Right lobe of liver (tissue), 6 donors: ENCODE measurements at places on chromosomes 4 and X. TPM values are rescaled to one million over a fixed set of nuclear protein-coding genes. Genes with fewer than 3 reads are reported as not detected.

Gene CXCL9
- 3.6 TPM for total RNA-seq

- no peaks in the 10 kb centered on the region for H3K4me1 ChIP-seq
- no peaks in the 10 kb centered on the region for H3K36me3 ChIP-seq
- H3K27me3 ChIP-seq, result no peaks in the 10 kb centered on the region
- H3K4me3 ChIP-seq, result no peak overlapping the region
Observed at GRCh38 chrX:27132862-27133261, 330.3 kb downstream of the PPP4R3C start.

Gene POLN
- 0.98 TPM for total RNA-seq

DNA sequence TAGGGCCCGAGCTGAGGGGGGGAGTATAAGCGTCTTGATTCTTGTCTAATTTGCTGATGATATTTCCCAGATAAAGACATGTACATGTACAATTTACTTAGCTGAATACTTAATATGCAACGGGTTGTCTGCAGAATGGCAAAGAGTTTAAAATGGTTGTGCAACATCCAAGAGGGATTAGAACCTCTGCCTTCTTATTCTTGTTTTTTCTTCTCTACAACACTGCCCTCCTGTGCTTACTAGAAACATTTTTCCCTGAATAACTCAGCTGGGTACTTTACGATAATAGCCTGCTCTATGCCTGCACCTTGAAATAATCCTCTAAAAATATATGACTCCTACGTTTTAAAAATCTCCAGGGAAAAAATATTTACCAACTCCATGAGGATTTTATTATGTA, 41.8 kb downstream of the INTS12 start:
- no peaks in the 10 kb centered on the region for H3K36me3 ChIP-seq
- no peaks in the 10 kb centered on the region for H3K4me1 ChIP-seq
- no peak overlapping the region for H3K4me3 ChIP-seq
- H3K27ac ChIP-seq, result no peak overlapping the region
- no peaks in the 10 kb centered on the region for H3K27me3 ChIP-seq

GRCh38 chr4:169215656-169216055, 55.1 kb downstream of the SH3RF1 start:
- H3K4me1 ChIP-seq, result peaks cover 15% of the 10 kb centered on the region
- H3K4me3 ChIP-seq, result no peak overlapping the region
- no peak for DNase-seq
- no peaks in the 10 kb centered on the region for H3K36me3 ChIP-seq

DNA sequence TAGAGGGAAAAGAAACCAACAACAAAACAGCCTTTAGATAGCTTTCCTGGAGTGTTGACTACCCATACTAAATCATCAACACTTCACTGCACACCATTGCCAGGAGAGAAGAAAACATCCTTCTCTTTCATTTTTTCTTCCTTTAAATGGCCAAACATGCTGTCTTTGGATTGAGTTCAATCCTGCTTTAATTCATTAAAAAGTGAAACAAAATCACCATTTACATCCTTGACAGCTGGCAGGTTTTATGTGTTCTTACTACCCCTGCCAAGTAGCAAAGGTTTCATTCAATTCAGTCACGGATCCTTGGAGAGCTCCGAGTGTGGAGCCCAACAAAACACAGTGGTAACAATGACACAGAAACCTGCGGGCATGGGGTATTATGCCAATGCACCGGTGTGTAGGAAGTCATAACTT, 568.3 kb downstream of the ANKRD50 start:
- H3K4me1 ChIP-seq, result no peaks in the 10 kb centered on the region
- no peak overlapping the region for H3K4me3 ChIP-seq
- no peaks in the 10 kb centered on the region for H3K27me3 ChIP-seq

DNA sequence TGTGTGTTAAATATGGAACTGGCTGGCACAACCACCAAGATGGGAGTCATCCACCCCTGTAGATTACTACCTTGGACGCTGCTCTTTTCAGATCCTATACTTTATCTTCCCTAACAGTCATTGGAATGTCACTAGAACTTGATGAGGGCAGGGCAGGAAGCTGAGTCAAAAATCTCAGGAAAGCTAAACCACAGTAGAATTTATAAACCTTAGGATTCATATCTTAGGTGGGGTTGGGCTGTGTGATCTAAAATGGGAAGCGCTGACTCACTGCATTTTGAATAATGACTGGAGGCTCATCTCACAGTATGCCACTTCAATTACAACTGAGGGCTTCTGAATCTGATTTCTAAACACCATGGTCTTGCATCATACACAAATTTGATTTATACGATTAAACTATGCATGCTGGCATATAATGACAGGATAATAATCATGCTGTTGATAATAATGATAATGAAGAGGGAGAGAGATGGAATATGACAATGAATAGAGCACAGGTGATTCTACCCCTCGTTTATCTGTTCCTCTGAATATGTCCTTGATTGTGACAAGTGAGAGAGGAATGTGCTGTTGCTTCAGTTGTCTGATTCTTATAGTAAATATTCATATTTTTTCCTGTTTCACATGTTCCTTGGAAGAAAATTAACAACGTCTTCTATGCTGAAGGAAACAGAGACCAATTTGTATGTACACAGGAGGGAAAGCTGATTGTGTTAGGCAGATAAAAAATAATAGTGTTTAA, 270.3 kb upstream of the HS3ST1 start:
- DNase-seq, result no peak
- H3K27ac ChIP-seq, result no peak overlapping the region
- H3K36me3 ChIP-seq, result no peaks in the 10 kb centered on the region
- no peak overlapping the region for H3K4me3 ChIP-seq

Gene MAGEB17
- not detected for total RNA-seq

GRCh38 chr4:168931215-168931650, 78.8 kb downstream of the CBR4 start:
- DNase-seq, result no peak
- peaks cover under 1% of the 10 kb centered on the region for H3K4me1 ChIP-seq
- no peaks in the 10 kb centered on the region for H3K27me3 ChIP-seq
- H3K27ac ChIP-seq, result no peak overlapping the region
- no peak overlapping the region for H3K4me3 ChIP-seq
- H3K36me3 ChIP-seq, result peaks cover 11% of the 10 kb centered on the region

- no peak for DNase-seq
- no peaks in the 10 kb centered on the region for H3K36me3 ChIP-seq
- H3K27me3 ChIP-seq, result no peaks in the 10 kb centered on the region
- peaks cover 5% of the 10 kb centered on the region for H3K4me1 ChIP-seq
- H3K4me3 ChIP-seq, result peak overlapping the region; percentile 27
Observed at GRCh38 chrX:119853444-119853843, 681 bp upstream of the UPF3B start.

DNA sequence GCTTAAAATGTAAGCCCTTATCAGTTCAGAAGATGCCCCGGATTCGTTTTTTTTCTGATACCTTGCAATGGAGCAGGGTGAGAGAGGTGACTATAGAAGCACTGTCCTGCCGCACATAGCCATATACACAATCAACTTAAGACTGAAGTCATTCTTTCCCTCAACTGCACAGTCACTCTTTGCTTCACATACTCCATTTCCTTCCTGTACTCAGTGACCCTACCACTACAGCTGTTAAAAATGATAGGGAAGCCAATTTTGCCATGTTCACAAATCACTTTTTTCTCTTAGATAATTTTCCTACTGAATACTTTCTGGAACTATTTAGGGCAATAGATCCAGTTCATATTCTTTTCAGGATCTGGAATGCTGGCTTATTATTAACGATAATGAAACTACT, 300.0 kb downstream of the ANK2 start:
- H3K4me3 ChIP-seq, result no peak overlapping the region
- no peaks in the 10 kb centered on the region for H3K36me3 ChIP-seq
- H3K27ac ChIP-seq, result no peak overlapping the region
- H3K4me1 ChIP-seq, result no peaks in the 10 kb centered on the region

DNA sequence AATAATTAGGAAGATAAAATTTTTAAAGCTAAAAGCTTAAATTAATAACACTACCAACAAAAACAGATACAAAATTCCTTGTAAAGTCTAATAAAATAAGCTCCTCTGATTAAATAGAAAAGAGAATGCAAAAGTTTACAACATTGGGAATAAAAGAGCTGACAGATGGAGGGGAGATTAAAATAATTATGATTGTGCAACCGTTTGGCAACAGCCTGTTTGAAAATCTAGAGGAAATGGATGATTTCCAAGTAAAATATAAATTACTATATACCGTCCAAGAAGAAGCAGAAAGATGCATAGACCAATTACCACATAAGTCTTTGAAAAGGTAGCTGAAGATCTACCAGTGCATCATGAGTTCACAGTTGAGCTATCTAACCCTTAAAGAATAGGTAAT, 46.4 kb upstream of the VBP1 start:
- no peaks in the 10 kb centered on the region for H3K36me3 ChIP-seq
- no peaks in the 10 kb centered on the region for H3K4me1 ChIP-seq
- no peak overlapping the region for H3K4me3 ChIP-seq
- H3K27ac ChIP-seq, result no peak overlapping the region
- no peaks in the 10 kb centered on the region for H3K27me3 ChIP-seq

DNA sequence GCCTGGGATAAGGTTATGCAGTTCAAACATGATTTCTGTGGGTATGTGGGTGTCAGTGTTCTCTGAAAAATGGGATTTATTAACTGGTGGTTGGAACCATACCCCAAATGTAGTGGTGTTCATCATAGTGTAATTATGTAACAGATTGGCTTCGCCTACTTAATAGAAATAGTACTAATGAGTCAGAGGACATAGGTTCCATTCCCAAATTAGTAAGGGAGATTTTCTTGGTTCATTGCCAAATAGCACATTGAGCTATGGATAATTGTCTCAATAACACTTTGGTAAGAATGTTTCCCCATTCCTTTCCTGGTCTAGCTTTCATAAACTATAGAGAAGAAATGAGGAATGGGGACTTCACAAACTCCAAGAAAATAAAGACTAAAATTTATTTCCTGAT, 20.5 kb upstream of the CYBB start:
- no peak for DNase-seq
- H3K27me3 ChIP-seq, result peaks cover 7% of the 10 kb centered on the region
- no peak overlapping the region for H3K27ac ChIP-seq
- no peaks in the 10 kb centered on the region for H3K36me3 ChIP-seq
- no peaks in the 10 kb centered on the region for H3K4me1 ChIP-seq

Gene CXCL6
- total RNA-seq, result 0.68 TPM

- H3K36me3 ChIP-seq, result no peaks in the 10 kb centered on the region
- no peak overlapping the region for H3K4me3 ChIP-seq
- DNase-seq, result no peak
- no peak overlapping the region for H3K27ac ChIP-seq
- no peaks in the 10 kb centered on the region for H3K27me3 ChIP-seq
Observed at GRCh38 chr4:88244816-88245579, 39.4 kb downstream of the PPM1K start.

DNA sequence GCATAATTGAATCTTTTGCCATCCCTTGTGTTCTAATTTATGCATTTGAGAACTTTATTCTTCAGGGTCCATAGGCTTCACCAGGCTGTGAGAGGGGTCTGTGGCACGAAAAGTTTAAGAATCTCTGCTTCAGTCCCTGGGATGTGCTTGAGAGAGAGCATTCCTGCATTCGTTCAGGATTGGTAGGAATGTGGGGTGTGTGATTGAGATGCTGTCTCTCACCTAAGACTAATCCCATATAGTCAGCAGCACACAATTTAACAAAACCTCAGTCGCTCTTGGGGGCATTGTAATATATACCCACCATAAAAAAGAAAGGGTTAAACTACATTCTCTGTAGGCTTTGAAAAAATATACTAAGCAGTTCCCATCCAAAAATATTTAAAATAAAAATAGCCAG, 41.7 kb downstream of the PTTG2 start:
- no peak overlapping the region for H3K4me3 ChIP-seq
- no peaks in the 10 kb centered on the region for H3K36me3 ChIP-seq
- no peaks in the 10 kb centered on the region for H3K27me3 ChIP-seq
- DNase-seq, result no peak

DNA sequence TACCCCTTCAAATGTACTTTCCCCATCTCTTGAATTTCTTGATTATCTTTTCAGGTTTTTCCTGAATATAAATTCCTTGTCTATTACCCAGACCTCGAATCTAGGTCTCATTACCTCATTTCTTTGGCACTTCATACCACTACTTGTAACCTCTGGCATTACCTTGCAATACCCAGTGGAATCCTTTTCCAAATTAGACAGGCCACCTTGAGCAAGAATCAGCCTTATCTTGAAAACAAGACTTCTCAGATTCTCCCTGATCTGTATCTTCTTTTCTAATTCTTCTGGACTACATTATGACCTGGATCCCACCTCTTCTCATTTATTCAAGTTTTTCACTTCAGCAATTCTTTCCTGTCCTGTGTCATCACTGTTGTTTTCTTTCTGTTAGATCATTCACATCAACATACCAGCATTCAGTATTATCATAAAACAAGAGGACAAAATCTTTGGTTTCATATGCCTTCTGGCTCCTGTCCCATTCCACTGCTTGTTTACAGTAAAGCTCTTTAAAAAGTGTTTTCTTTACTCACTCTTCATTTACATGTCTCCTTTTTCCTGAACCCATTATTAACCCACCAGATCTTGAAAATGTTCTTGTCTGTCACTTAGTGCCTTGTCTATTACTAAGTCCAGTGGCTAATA, 275.6 kb upstream of the HS3ST1 start:
- no peaks in the 10 kb centered on the region for H3K36me3 ChIP-seq
- no peak overlapping the region for H3K4me3 ChIP-seq
- DNase-seq, result no peak
- H3K4me1 ChIP-seq, result no peaks in the 10 kb centered on the region
